ENCODE measurements at places on chromosomes 3 and 15.

DNA sequence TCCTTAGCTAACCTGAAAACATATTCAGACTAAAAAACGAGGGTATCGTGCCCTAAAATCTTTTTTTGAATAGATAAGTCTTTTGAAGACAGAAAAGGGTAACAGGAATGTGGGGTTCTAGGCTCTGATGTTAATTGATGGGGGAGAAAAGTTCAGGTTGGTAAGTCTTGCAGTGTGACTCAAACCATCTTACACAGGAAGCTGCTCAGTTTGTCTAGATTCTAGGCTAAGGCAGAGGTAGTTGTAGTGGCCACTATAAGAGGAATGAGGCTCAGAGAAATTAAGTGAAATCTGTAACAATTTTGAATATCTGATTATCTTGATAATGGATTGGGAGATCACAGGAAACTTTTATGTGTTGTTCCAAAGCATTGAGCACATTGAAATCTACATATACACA lies 267.9 kb downstream of the PDCD6IP start:
- no peak for DNase-seq

DNA sequence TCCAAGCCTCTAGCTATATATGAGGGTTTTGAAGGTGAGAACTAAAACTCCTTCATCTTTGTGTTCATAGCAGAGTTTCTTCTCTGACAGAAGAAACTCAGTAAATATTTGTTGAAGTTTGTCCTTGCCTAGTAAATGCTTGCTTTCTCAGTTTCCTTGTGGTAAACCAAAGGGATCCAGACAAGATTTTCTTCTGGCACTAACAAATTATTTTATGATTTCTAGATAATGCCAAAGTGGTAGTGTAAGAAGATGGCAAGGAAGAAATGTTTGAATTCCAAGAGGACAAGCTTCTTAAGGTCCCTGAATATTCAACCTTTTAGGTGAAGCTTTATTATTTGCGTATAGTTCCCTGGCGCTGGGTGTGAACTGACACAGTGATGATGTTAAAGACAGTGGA lies 14.4 kb downstream of the ARIH1 start:
- no peak for DNase-seq

- DNase-seq: no peak
Observed at GRCh38 chr3:151559736-151560135, 98.9 kb upstream of the IGSF10 start.

DNA sequence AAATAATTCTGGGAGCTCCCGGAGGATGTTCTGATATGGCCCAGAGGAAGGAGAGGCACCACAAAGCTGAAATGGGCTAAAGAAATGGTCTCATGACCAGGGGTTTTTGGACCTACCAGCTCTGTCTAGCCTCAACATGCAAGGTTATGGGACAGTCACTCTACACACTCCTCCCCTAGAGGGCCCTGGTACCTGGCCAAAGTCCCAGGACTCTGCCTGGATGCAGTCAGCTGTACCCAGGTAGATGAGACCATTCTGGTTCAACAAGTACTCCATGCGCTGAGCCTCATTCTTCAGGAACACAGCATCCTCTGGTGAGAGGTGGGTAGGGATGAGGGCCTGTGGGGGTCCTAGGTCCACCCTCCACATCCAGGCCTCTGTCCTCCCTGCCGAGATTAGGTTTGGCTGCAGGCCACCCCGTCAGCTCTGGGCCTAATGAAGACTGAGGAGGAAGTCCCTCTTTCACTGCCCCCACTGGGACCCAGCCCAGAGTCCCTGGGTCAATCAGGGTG lies 9.5 kb downstream of the EPB42 start:
- DNase-seq: no peak

DNA sequence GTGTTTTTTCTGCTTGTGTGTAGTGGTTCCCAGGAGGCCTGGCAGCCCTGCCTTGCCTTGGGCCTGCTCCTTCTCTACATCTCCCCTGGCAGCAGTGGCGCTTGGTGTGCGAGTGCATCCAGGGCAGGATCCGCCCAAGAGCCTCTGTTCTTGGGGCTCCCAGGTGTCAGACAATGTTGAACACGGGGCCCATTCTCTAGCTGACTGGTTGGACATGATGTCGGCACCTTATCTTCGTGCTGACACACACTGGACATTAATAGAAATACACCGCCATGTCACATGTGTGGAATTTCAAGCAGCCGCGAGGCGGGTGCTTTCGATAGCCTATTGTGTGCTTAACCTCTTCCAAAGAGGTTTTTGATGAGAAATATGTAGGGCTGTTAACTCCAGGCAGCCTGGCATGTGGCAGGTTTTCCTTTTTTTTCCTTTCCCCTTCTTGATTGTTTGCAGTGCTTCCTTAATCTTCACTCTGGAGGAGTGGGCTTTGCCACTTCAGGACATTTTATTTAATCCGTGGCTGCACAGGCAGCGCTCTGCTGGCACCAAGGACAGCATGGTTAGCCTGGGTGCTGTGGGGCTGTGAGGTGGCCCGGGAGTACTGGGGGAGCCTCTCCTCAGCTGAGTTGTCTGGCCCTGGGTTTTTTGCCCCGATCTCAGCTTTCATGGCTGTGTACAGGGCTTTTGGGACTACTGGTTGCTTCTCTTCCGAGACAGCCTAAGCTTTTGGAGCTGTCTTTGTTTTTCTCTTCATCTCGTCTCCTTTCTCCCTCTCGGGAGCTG lies 42.5 kb downstream of the CHCHD6 start:
- DNase-seq: no peak

GRCh38 chr15:70882361-70882760 lies 9.9 kb downstream of the THAP10 start:
- DNase-seq: no peak

- no peak for DNase-seq
Observed at GRCh38 chr3:56260262-56260661, 208.0 kb downstream of the ERC2 start.

DNA sequence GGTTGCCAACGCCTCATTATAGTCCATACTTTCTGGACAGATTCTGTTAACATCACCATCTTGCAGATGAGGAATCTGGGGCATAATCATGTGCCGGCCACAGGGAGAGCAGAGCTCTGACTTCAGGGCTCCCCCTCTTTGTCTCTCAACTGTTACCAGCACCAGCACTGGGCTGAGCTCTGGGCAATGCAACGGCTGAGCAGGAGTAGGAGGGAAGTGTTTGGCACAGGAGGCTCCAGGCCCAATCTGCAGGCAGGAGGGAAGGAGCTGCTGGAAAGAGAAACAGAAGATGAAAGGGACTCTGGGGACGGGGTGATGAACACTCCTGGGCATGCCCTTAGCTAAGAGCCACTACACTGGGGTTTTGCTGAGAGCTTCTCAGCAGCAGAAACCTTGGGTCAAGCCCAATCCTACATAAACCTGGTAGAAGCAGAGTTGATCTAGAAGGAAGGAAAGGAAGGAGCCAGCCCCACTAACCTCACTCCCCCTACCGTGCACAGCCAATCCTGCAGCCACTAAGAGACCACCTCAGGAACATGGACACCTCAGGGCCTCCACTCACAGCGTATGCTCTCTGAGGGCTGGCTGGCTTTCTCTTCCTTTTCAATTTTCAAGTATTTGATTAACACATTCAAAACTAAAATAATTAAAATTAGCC lies 73.1 kb upstream of the SPATA12 start:
- DNase-seq: no peak

- DNase-seq: no peak
Observed at GRCh38 chr3:46517784-46518181, 20.0 kb downstream of the RTP3 start.

DNA sequence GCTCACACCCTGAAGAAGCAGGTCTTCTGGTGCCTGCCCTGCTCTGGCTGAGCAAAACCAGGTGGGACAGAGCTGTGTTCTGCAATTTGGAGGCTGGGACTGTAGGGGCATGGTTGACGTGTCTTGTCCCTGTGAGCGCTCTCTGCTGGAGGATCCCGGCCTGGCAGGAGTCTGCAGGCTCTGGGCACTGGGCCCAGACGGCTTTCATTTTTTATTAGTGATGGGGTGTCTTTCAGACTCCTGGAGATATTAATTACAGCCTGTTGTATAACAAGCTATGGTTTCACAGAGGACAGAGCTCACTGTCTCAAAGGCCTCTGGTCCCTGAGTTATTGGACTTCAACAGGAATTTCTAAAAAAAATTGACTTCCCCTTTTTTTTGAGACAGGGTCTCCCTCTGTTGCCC lies 29.5 kb upstream of the ZNF710 start:
- DNase-seq: peak; percentile 23

DNA sequence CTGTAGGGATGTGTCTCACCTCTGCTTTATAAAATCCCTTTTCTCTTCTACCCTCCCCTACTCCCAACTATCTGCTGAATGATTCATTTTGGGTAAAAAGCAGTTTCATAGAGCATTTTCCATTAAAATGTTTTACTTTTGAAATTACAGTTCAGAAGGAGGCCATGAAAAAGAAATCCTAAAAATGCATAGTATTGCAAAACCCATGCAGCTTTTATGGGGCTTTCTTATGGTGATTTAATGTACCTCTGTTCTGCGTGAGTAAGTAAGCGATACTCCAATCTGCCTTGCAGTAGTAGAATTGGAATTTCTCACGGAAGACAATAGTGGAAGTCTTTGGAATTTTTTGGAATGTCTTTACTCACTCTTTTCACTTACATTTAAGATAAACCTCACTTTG lies 111.9 kb downstream of the ARPP21 start:
- no peak for DNase-seq

- no peak for DNase-seq
Observed at GRCh38 chr15:94272251-94272898, 41.0 kb downstream of the MCTP2 start.

GRCh38 chr3:5465183-5465582 lies 277.7 kb downstream of the EDEM1 start:
- DNase-seq: no peak

- DNase-seq: no peak
Observed at GRCh38 chr3:105731686-105732085, 137.1 kb downstream of the CBLB start.

- no peak for DNase-seq
Observed at GRCh38 chr3:68373727-68374126, 558.6 kb downstream of the TAFA4 start.

GRCh38 chr15:90481023-90481422 lies 48.7 kb upstream of the CRTC3 start:
- no peak for DNase-seq

All from stimulated activated CD4-positive, alpha-beta T cell treated with anti-CD3 and anti-CD28 coated beads, Interleukin-4, amount 100 ng/mL, for 4 hours (primary cell).